Panc1 (cell line): ENCODE measurements at places on chromosomes 6 and 20. TPM values are rescaled to one million over a fixed set of nuclear protein-coding genes. Genes with fewer than 3 reads are reported as not detected.

Gene PROKR2
- not detected for total RNA-seq

Gene GPSM3
- total RNA-seq: 2.0 TPM

Gene SLPI
- total RNA-seq: 0.74 TPM

Gene PRR3
- total RNA-seq: 16.5 TPM

Gene SEMG1
- not detected for total RNA-seq

Gene COL19A1
- total RNA-seq: not detected

Gene VGLL2
- not detected for total RNA-seq

Gene CLDN20
- not detected for total RNA-seq

Gene CRISP1
- not detected for total RNA-seq

Gene SMOC2
- 0.13 TPM for total RNA-seq

Gene SKIC2
- 121 TPM for total RNA-seq

Gene EDEM2
- total RNA-seq: 34.7 TPM

Gene RAET1E
- total RNA-seq: 1.8 TPM

Gene SCGN
- not detected for total RNA-seq

Gene PLAGL2
- 40.6 TPM for total RNA-seq

Gene TNFRSF6B
- not detected for total RNA-seq

Gene PRDM13
- total RNA-seq: not detected

Gene ZNF334
- total RNA-seq: 0.28 TPM

Gene TBC1D32
- 15.8 TPM for total RNA-seq

Gene GSTA2
- total RNA-seq: not detected

Gene PBOV1
- total RNA-seq: not detected

Gene RPS10
- 1,363 TPM for total RNA-seq

Gene GRM1
- not detected for total RNA-seq

Gene SRMS
- not detected for total RNA-seq

Gene TRIM15
- 0.13 TPM for total RNA-seq

Gene NRN1
- 0.18 TPM for total RNA-seq

Gene PSORS1C2
- not detected for total RNA-seq

Gene HAO1
- total RNA-seq: 0.13 TPM

Gene TRIM31
- not detected for total RNA-seq

Gene SLC22A7
- total RNA-seq: not detected

Gene DST
- 230 TPM for total RNA-seq

Gene ALDH8A1
- not detected for total RNA-seq

Gene SUMO4
- total RNA-seq: 1.1 TPM

Gene LY6G6F
- total RNA-seq: not detected

Gene FGD2
- total RNA-seq: 0.10 TPM

Gene ID1
- total RNA-seq: 152 TPM

Gene GNAS-AS1
- not detected for total RNA-seq

Gene CTCFL
- total RNA-seq: 0.05 TPM

Gene SLC24A3
- not detected for total RNA-seq
